IPS DF 6.9 (cell line): ENCODE measurements at places on chromosomes 12 and 14.

- no peak for DNase-seq
Observed at GRCh38 chr14:94003397-94003796, 6.3 kb downstream of the CCDC197 start.

GRCh38 chr12:254039-254438, 8.6 kb downstream of the SLC6A13 start:
- DNase-seq = no peak

GRCh38 chr12:70005864-70006618, 181.0 kb downstream of the MYRFL start:
- no peak for DNase-seq

DNA sequence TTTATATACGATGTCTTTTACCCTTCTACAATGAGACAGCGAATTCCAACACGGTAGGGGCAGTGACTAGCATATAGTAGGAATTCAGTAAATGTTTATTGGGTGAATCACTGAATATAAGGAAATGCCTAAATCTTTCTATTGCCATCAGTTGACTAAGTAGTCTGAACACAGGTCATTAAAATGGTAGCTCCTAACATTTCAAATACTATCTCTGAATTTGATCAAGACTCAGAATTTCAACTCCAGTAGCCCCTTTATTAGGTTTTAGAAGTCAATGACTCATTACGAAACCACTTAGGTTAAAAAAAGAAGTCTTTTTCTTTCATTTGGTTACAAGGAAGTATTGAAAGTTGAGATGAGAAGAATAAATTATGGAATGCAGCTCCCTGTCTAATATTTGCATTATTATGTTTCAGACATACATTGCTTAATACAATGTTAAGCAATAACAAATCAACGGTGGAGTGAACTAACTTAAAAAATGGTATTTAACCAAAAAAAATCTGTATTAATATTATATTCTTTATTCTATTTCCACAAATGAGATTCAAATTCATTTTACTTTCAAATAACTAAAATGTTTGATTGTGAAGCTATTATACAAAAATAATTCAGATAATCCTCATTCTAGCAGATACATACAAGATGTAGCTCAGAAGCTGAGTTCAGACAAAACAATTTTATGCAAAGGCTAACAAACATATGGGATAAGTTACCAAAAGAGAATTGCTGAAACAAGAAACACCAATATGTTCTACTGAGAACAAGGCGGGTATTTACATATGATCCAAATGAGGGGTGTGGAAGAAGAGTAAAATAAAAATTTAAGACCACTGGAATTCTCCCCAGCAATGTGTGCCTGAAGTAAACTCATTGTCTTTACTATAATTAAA, 302.7 kb downstream of the CEP128 start:
- no peak for DNase-seq

- DNase-seq = no peak
Observed at GRCh38 chr14:43541356-43541755, 965.7 kb downstream of the FSCB start.

GRCh38 chr14:60485598-60486251, at the start of gene C14orf39:
Gene C14orf39 (minus strand): TSS chr14:60486063. CDS start chr14:60485078, 985 bp downstream.
- no peak for DNase-seq

GRCh38 chr12:68422956-68423574, 90.9 kb upstream of the MDM1 start:
- no peak for DNase-seq

GRCh38 chr12:91225316-91225715, 42.7 kb upstream of the DCN start:
- DNase-seq = no peak

DNA sequence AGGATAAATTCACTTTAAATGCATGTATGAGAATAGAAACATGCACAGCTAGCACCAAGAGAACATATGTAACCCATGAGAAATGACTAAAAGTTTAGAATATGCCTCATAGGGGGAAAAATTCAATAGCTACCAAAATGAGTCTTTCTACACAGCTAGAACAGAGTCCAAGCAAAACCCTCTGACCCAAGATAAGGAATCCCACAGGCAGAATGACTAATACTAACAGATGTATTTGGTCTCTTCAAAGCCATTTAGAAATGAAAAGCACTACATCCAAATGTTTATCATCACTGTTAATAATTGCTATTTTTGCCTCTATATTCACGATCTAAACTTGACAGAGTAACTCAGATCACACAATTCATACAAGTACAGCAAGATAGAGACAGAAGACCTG, 44.0 kb downstream of the KICS2 start:
- no peak for DNase-seq

- no peak for DNase-seq
Observed at GRCh38 chr14:100283984-100284881, 22.0 kb downstream of the SLC25A29 start.

- DNase-seq = no peak
Observed at GRCh38 chr12:83514372-83514771, 827.7 kb downstream of the TMTC2 start.

- DNase-seq = no peak
Observed at GRCh38 chr12:18419311-18419710, 158.0 kb downstream of the PIK3C2G start.

GRCh38 chr12:3493859-3494176, 2.8 kb downstream of the PRMT8 start:
- no peak for DNase-seq

DNA sequence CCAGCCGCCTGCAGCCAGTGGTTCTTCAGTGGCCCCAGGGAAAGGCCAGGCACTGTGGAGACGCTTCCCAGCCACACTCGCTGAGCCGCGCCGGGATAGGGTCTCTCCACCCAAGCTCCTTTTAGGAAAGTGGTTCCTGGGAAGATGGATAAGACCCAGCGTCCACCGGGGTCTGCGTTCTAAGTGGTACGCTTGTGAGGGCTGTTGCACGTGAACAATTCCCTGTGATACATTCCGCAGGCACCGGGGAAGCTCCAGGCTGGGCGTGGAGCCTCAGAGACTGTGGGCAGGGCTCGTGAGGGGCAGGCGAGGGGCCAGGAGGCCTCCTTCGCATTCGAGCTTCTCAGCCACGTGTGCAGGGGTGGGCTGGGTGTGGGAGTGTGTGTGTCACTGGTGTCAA, 48.4 kb downstream of the GALNT9 start:
- no peak for DNase-seq

- DNase-seq = no peak
Observed at GRCh38 chr12:47843226-47843980, 23.7 kb upstream of the HDAC7 start.

DNA sequence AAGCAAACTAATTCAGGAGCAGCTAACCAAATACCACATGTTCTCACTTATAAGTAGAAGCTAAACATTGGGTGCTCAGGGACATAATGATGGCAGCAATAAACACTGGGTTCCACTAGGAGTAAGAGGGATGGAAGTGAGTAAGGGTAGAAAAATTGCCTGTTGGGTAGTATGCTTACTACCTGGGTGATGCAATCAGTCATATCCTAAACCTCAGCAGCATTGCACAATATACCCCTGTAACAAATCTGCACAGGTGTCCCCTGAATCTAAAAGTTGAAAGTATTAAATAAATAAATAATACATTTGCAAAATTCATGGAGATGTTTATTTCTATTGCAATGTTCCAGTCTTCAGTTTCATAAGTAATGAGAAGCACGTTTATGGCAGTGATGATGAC, 409.8 kb upstream of the FOXG1 start:
- DNase-seq = no peak

DNA sequence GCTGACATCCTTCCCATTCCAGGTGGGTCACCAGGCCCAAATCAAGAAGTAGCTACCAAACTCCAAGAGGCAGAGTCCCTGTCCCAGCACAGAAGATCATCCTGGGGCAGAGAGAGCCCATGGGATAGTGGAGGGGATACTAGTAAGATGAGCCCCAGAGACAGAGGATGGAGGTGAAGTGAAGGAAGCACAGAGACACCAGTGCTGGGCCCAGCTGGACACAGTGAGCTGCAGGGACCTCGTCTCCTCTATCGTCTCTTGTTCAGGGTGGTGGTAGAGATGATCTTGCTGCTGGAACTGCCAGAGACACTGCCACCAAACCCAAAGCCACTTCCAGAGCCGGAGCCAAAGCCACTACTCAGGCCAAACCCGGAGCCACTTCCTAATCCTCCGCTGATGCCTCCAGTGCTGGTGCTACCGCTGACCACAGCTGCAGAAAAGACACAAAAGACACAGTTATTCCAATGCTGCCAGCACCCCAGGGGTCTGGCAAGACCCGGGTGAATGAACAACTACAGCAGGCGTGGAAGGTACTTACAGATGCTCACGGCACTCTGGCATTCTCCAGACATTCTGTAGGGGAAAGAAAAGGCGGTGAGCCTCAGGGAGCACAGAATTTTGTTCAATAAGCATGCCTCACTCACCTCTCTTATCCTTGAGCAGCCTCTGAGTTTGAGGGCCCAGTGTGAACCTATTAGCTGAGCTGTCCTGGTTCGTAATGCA, 6.9 kb downstream of the KRT4 start:
- no peak for DNase-seq

DNA sequence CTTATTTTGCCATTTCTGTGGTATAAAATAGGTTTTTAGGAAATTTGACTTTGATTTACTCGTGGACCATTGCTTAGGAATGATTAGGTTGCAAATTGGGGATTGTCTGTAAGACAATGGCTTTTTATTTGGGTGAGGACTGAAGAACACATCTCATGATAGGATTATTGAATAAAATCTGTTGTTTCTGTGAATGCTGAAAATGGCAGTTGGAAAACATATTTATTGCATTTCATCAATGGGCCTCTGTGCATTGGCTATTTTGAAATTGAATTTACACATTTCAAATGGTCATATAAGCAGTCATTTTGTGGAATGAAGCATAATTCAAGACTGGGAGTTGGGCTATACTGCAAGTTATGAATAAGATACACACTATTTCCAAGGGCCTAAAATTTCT, 46.0 kb downstream of the FGD4 start:
- DNase-seq = no peak

DNA sequence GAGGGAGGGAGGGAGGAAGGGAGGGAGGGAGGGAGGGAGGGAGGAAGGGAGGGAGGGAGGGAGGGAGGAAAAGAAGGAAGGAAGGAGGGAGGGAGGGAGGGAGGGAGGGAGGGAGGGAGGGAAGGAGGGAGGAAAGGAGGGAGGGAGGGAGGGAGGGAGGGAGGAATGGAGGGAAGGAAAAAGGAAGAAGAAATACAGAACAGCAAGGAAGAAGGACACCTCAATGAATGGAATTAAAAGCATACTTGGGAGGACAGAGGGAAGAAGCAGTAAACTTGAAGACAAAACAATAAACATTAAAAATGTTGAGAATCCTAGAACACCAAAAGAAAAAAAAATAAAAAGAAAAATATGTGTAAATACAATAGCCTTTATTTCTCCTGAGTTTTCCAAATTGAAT, 6.2 kb downstream of the OR4Q2 start:
- no peak for DNase-seq

- no peak for DNase-seq
Observed at GRCh38 chr14:105192866-105193731, 12.0 kb upstream of the NUDT14 start.

GRCh38 chr14:54667026-54667744, 100.3 kb downstream of the SAMD4A start:
- no peak for DNase-seq

- no peak for DNase-seq
Observed at GRCh38 chr14:93737634-93738033, 50.7 kb downstream of the PRIMA1 start.

DNA sequence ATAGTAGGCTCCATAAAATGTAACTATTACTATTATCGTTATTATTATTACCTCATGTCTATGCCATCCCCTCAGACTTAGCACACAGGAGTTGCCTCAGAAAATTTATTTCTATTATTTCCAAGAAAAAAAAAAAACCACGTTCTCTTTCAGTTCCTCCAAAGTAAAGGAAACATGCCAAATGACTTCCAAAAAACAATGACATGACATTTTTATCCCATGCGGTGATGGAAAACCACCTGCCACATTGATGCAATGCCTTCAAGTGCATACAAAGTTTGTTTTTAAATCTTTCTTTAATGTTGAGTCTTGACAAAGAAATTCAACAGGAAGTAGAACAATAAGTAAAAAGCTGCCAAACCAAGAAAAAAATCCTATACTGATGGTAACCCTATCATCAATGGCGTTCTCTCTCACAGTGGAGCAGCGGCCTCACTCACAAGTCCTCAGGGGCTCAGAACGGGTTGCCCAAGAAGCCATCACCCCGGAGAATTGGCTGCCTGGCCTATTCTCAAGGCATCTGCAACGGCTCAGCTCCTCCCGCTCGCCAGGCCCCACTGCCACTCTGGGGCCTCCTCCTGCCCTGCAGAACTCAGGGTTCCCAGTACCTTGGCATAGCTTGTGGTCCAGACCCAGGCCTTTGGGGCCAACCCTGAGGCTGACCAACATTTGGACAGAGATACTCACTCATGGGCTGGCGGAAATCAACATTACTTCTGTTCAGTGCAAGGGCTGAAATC, 51.9 kb downstream of the SERPINA3 start:
- DNase-seq = no peak

- DNase-seq = no peak
Observed at GRCh38 chr12:92546259-92546634, 156.5 kb upstream of the PLEKHG7 start.

DNA sequence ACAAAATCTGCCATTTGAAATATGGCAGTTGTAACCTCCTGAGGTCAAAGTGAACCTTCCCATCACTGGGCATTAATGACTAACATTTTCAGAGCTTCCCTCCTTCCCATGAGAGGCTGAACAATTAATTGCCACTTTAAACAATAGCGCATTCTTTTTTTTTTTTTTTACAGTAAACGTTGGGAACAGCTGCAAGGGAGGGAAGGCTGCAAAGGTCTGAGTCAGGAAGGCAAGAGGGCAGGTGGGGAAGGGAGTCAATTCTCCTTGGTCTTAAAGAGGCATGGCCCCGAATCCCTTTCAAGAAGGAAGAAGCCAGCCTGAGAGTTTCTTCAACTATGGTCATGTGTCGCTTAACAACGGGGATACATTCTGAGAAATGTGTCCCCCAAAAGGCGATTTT, 41.0 kb upstream of the PLEKHG3 start:
- no peak for DNase-seq

- DNase-seq = no peak
Observed at GRCh38 chr14:55241673-55242072, 29.5 kb upstream of the FBXO34 start.

- DNase-seq = no peak
Observed at GRCh38 chr12:76152181-76152807, 67.8 kb upstream of the NAP1L1 start.

GRCh38 chr14:90409209-90409730, 12.4 kb downstream of the CALM1 start:
- no peak for DNase-seq

GRCh38 chr12:105331805-105332251, 1.3 kb downstream of the C12orf75 start:
- no peak for DNase-seq

DNA sequence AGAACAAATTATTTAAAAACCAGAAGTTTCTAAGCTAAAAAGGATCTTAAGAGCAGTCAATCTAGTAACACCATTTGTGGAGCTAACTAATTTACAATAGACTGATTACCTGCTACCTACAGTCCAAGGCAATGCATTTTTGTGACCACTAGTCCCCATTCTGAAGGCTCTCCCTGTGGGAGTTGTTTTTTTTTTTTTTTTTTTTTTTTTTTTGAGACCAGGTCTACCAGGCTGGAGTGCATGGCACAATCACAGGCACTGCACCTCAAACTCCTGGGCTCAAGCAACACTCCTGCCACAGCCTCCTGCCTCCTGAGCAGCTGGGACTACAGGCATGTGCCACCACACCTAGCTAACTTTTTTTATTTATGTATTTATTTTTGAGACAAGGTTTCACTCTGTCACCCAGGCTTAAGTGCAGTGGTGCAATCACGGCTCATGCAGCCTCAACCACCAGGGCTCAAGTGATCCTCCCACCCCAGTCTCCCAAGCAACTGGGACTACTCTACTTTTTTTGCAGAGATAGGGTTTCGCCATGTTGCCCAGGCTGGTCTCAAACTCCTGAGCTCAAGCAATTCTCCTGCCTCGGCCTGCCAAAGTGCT, 3.9 kb downstream of the GNPTAB start:
- no peak for DNase-seq

- no peak for DNase-seq
Observed at GRCh38 chr14:76948213-76948947, 80.1 kb downstream of the IRF2BPL start.
